ENCODE measurements at places on chromosomes 1 and 21.

DNA sequence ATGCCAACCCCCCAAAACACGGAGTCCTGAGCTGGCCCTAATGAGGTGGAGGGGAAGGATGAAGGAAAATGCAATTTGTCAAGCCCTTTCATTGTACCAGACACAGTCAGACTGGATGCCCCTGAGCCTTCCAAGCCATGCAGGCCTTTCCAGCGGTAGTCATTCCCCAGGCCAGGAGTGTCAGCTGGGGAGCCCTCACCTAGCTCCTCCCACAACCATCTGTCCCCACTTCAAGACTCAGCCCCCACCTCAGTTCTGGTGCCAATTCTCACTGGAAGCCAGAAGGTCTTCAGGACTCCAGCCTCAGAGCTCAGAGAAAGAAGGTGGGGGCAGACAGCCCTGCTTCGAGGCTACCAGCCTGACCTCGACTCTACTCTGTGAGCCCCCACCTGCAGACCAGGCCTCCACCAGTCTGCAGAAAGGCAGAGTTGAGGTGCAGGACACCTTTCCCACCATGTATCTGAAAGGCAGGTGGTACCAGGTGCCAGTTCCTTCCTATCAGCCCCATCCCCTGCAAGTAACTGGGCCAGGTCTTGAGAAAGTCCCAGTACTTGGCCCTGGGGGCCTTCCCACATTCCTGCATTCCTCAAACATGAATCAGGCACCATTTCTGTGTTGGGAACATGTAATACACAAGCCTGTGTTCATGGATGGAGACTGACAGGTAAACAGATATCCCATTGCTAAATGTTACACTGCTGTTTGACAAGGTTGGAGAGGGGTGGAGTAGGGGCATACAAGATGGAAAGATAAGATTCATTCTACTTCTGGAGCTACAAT, 180.6 kb upstream of the EDN2 start:
- no peak for DNase-seq
- H3K4me1 ChIP-seq: peaks cover 29% of the 10 kb centered on the region
- H3K36me3 ChIP-seq: no peaks in the 10 kb centered on the region

DNA sequence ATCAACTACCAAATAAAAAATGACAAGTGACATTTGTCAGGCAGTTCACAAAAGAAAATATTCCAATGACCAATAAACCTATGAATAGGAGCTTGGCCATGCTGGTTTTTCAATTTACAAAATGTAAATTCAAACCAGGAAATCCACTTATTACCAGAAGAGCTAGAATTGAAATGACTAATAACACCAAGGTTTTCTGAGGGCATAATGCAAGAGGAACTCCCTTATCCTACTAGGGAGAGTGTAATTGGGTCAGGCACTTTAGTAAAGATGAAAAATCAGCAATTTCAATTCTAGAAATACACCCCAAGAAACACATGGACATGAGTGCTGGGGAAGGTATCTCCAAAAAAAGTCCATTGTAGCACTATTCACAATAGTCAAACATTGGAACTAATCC, 16.7 kb upstream of the TIAM1 start:
- no peak overlapping the region for H3K27ac ChIP-seq
- no peak overlapping the region for H3K4me3 ChIP-seq
- no peaks in the 10 kb centered on the region for H3K27me3 ChIP-seq
- H3K36me3 ChIP-seq: peaks cover 2% of the 10 kb centered on the region
- H3K4me1 ChIP-seq: peaks cover 20% of the 10 kb centered on the region
- no peak for DNase-seq

- H3K27me3 ChIP-seq: no peaks in the 10 kb centered on the region
- H3K4me3 ChIP-seq: no peak overlapping the region
- H3K27ac ChIP-seq: no peak overlapping the region
- peaks cover 2% of the 10 kb centered on the region for H3K4me1 ChIP-seq
Measured at GRCh38 chr1:53467391-53467790, 8.2 kb downstream of the DMRTB1 start.

DNA sequence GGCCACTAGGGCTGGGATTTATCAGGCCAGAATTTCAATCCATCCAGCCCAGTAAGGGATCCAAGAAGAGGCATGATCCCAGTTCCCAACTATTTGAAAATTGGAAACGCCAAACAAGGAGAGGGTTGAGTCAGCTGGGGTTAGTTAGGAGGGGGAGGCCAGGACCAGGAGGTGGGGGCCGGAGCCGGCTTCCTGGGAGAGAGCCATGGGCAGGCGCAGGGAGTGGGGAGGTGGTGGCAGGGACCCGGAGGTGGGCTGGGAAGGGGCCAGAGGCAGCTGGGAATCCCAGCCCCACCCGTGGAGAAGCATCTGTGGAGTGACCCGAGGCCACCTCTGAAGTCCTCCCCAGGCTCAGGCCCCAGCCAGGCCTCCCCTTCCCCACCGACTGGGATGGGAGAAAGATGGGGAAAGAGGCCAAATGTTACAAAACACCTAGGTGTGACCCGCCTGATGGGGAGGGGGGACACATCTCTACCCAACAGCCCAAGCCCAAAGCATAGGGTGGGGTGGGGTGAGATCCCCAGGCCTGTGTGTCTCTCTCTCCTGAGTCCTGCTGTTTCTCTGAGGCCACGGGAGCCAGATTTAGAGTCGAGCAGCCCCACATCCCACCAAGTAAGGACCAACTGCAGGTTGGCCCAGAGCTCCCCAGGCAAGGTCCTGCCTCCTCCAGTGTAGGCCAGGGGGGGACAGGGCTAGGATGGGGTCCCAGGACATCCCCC, 10.1 kb downstream of the HSPG2 start:
- DNase-seq: no peak
- H3K4me1 ChIP-seq: no peaks in the 10 kb centered on the region
- H3K27me3 ChIP-seq: no peaks in the 10 kb centered on the region
- no peak overlapping the region for H3K4me3 ChIP-seq
- H3K36me3 ChIP-seq: no peaks in the 10 kb centered on the region
- H3K27ac ChIP-seq: no peak overlapping the region

DNA sequence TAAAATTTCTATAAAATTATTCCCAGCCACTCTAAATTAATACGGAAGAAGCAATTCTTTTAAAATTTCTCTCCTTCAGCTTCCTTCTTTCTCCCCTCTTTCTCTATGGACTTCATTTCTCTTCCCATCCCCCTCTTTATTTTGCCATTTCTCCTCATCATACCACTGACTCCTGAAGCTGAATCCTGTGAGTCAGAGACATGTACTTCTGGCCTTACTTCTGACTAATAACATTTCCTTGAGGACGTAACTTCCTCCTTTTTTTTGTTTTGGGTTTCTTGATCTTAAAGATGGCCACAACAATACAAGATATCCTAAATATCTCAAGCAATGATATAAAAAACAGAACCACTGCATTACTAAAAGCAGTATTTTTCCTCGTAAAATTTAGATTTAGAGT, 63.6 kb upstream of the DENND1B start:
- no peak overlapping the region for H3K4me3 ChIP-seq
- H3K36me3 ChIP-seq: no peaks in the 10 kb centered on the region
- no peaks in the 10 kb centered on the region for H3K4me1 ChIP-seq
- H3K27me3 ChIP-seq: no peaks in the 10 kb centered on the region
- no peak overlapping the region for H3K27ac ChIP-seq

GRCh38 chr1:229217716-229218115, 53.2 kb upstream of the RAB4A start:
- no peak for DNase-seq
- no peak overlapping the region for H3K27ac ChIP-seq
- H3K4me3 ChIP-seq: no peak overlapping the region

DNA sequence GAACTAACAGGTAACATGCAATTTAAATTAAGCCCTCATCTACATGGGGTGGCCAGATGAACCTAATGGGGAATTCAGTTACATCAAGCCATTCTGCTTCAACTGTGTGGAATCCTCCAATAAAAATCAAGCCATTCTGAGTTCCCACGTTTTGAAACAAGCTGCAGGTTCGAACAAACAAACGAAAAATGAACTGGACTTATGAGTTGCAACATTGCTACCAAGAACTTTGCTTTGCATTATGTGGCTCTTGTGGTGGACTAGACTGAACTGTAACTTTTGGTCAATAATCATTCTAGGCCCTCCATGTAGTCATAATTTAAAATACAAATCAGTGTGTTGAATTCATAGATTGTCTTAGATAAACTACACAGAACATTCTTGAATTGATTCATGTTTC, 517.2 kb downstream of the PTBP2 start:
- peaks cover 3% of the 10 kb centered on the region for H3K36me3 ChIP-seq
- H3K27ac ChIP-seq: no peak overlapping the region
- H3K4me3 ChIP-seq: no peak overlapping the region
- DNase-seq: no peak
- no peaks in the 10 kb centered on the region for H3K27me3 ChIP-seq
- no peaks in the 10 kb centered on the region for H3K4me1 ChIP-seq

GRCh38 chr1:157597959-157598667, at the start of gene FCRL4:
Gene FCRL4 (minus strand): TSS chr1:157598085. CDS start chr1:157597944, 141 bp downstream.
- H3K36me3 ChIP-seq: no peaks in the 10 kb centered on the region
- H3K4me1 ChIP-seq: no peaks in the 10 kb centered on the region
- H3K27me3 ChIP-seq: peaks cover 14% of the 10 kb centered on the region
- no peak within 1 kb of the TSS for H3K27ac ChIP-seq
- no peak within 1 kb of the TSS for H3K4me3 ChIP-seq

DNA sequence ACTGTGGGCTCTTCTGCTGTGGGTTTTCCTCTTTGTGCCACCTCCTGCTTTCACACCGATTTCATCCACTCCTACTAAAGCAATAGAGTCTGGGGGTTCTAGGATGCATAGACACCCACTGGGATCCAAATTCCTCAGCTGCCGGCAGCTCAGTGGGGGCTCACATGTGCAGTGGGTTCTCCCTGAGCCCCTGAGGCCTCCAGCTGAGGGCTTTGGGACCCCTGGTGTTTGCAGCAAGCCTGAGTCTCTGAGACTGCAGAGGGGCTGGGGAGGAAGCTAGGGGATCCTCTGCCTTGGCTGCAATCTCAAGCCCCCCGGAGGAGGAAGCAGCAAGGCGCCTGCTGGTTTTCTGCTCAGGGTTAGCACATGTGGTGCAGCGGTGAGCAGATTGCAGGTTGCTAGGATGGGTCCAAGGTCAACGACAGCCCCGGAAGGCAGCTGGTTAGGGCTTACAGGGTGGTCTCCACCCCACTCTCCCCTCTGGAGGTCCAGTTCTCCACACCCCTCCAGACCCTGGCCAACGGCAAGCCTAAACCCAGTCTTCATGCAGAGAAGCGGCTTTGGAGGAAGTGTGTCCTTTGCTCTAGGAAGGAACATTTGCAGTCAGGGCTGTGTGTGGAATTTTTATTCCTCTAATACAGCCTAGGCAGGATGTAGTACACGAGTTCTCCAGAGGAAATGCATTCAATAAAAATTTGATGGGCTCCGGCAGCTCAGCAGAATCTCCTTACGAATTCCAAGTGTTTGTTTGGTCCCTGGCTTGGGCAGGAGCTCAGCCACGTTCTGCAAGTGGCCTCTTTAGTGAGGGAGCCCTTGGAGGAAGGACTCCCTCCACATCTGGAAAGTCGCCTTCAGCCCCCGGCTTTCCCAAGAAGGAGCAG, 269.1 kb upstream of the VAMP3 start:
- no peaks in the 10 kb centered on the region for H3K4me1 ChIP-seq
- DNase-seq: no peak
- no peak overlapping the region for H3K27ac ChIP-seq
- no peak overlapping the region for H3K4me3 ChIP-seq
- no peaks in the 10 kb centered on the region for H3K27me3 ChIP-seq

DNA sequence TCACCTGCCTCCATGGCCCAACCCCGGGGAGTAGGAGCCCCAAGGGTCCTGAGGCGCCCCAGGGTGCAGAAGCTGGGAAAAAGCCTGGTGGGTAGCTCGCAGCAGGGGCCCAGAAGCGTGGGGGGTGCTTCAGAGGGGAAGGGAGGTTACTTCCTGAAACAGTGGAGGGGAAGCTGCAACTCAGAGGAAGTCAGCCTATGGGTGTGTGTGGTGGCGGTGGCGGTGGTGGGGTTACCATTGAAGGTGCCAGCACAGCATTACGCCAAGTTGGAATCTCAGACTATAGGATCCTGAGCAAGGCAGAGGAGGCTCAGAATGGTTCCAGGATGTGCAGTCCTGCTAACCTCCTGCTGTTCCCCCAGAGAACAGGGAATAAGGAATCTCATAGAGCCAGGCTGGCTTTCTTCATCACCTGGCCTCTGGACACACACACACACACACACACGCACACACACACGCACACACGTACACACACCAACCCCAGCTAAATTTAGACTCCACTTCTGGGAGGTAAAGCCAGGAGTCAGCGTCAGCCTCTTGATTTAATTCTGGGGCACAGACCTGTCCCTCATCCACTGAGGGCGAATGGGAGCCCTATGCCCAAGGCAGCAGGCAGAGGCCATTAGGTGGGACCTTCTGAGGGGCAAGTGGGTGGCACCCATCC, 1.3 kb downstream of the DENND4B start:
- DNase-seq: peak; percentile 89
- peaks cover 31% of the 10 kb centered on the region for H3K4me1 ChIP-seq
- peak overlapping the region; percentile 96 for H3K4me3 ChIP-seq
- H3K36me3 ChIP-seq: no peaks in the 10 kb centered on the region
- no peaks in the 10 kb centered on the region for H3K27me3 ChIP-seq
- H3K27ac ChIP-seq: peak overlapping the region; percentile 96

DNA sequence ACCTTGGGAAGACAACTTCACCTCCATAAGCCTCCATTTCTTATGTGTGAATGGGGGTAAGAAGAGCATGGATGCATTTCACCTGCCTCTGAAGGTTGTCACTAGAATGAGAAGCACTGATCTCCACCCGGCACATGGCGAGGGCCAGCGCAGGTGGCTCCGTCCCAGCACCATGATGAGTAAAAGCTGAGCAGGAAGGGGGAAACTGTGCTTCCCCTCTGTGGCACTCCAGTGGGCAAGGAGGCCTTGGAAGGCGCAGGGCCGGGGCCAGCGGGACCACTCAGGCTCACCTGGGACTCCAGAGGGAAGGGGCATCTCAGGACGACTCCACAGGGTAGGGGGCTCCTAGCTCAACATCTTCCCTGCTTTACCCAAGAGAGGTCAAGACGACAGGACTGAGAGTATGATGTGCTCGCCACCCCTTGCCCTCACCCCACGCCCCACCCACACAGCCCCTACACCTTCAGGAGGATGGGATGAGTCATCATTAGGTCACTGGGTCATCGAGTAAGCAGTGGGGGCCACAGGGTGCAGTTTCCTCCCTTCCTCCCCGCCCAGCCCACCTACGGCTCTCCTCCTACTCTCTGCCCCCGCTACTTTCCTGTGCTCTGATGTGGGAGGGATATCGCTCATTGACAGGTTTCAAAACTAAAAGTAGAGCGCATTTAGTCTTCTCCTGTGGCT, 112.1 kb downstream of the HIVEP3 start:
- H3K36me3 ChIP-seq: no peaks in the 10 kb centered on the region
- H3K27me3 ChIP-seq: no peaks in the 10 kb centered on the region
- peak; percentile 27 for DNase-seq

DNA sequence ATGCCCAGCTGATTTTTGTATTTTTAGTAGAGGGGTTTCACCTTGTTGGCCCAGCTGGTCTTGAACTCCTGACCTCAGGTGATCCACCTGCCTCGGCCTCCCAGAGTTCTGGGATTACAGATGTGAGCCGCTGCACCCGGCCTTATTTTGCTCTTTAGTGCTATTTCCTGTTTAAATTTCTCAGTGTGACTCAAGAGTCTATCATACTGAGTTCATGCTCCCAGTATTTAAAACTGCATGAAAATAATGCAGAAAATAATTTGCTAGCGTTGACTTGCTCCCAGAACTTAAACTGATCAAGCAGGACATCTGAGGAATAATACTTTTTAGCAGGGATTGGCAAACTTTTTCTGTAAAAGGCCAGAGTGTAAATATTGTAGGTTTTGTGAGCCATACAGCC, 86.4 kb upstream of the C1orf21 start:
- H3K4me1 ChIP-seq: no peaks in the 10 kb centered on the region
- no peak overlapping the region for H3K4me3 ChIP-seq
- DNase-seq: no peak
- no peak overlapping the region for H3K27ac ChIP-seq

All from naive thymus-derived CD8-positive, alpha-beta T cell (primary cell).